ENCODE measurements at places on chromosomes 5 and 9.
A peak's percentile ranks its signal among the peaks of the same experiment; 100 is the strongest.

DNA sequence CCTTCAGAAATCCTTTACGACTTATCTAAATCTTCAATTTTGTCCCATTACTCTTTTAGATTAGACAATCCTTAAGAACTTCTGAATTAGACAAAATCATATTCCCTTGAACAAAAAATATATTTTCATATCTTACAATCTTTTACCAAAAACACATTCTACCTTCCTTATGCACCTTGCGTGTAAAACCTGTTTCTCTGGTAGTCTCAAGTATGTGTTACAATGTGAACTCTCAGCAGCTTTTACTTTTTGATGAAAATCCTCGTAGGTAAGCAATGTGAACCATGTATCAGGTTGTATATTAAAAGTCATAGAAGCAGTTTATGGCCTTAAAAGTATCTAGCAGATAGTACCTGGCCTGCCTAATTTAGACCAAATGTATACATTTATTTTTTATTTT, 12.7 kb downstream of the GMCL2 start:
- DNase-seq = no peak

DNA sequence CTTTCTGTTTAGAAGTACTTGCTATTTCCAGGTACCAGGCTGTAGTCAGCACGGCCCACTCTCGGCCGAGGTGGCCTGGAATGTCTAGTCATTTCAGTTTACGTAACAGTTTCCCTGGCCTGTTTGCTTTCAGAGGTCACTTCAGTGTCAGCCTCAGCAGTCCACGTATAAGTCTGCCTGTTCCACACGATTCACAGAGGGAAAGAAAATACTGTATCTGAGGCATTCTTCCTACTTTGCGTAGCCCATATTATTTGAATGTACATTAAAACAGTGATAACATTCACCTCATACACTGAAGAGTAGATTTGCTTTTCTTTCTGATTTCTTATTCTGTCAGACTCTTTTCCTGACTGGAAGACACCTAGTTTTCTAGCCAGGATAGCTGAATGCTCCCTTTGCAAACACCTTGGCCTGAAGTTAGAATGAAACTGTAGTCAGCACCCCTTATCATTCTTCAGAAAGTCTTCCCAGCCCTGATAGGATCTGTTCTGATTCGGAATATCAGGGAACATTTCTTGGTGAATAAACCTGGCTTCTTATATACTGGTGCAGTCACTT, 140.9 kb downstream of the AOPEP start:
- DNase-seq = no peak

GRCh38 chr5:141672841-141673813, 8.9 kb downstream of the ARAP3 start:
- no peak for DNase-seq

- peak; percentile 43 for DNase-seq
Measured at GRCh38 chr9:110427497-110428104, 89.9 kb upstream of the TXNDC8 start.

- DNase-seq = no peak
Measured at GRCh38 chr5:58854441-58854840, 271.6 kb downstream of the RAB3C start.

DNA sequence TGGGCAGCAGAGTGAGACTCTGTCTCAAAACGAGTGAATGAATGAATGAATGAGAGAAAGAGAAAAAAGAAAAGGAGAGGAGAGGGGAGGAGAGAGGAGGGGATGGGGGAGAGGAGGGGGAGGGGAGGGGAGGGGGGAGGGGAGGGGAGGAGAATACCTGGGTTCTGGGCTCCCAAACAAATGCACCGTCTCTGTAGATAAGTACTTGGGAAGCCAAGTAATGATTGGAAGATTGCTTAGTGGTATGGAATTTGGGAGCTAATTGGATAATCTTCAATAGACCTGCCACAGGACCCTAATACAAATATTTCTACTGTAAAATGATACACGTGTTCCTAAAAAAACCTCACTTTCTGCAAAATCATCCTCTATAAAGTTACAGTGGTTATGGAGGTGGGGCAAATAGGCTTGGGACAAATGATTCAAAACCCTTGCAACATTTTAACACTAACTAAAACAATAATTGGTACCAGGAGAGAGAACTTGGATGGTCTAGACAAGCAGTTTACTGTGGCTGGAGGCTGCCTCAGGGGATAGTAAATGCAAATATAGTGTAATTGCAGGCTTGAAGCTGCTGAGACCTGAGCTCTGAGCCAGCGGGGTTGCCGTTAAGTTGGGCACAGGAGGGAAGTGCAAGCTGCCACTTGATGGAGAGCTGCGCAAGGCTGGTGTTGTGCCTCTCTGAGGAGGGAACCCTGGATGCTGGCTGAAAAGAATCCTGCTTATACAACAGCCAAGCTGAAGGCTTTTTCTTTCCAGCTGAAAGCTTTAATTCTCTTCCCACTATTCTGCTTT, 3.5 kb downstream of the HEMGN start:
- DNase-seq = no peak

DNA sequence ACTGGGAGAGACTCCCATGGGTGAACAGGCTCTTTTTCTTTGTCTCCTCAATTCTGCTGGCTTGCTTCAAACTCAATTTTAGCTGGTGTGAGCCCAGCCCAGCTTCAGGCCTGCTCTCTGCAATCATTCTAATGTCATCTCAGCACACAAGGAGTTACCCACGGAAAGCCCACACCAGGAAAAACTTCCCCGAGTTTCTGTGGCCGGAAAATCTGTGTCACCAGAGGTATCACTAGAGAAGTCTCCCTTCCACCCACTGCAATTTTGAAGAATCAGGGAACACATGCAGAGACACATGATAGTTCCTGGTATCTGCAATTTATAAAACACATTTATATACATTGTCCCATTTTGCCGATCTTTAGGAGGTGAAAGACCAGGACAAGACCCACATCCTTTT, 13.5 kb upstream of the NDFIP1 start:
- DNase-seq = peak; percentile 81

GRCh38 chr9:131264231-131264630, 12.1 kb downstream of the FAM78A start:
- peak; percentile 59 for DNase-seq

GRCh38 chr9:81028504-81028903, 660.8 kb downstream of the TLE1 start:
- no peak for DNase-seq

- no peak for DNase-seq
Measured at GRCh38 chr5:10019236-10019635, 230.5 kb downstream of the ATPSCKMT start.

- no peak for DNase-seq
Measured at GRCh38 chr9:5448016-5448415, 2.3 kb upstream of the CD274 start.

DNA sequence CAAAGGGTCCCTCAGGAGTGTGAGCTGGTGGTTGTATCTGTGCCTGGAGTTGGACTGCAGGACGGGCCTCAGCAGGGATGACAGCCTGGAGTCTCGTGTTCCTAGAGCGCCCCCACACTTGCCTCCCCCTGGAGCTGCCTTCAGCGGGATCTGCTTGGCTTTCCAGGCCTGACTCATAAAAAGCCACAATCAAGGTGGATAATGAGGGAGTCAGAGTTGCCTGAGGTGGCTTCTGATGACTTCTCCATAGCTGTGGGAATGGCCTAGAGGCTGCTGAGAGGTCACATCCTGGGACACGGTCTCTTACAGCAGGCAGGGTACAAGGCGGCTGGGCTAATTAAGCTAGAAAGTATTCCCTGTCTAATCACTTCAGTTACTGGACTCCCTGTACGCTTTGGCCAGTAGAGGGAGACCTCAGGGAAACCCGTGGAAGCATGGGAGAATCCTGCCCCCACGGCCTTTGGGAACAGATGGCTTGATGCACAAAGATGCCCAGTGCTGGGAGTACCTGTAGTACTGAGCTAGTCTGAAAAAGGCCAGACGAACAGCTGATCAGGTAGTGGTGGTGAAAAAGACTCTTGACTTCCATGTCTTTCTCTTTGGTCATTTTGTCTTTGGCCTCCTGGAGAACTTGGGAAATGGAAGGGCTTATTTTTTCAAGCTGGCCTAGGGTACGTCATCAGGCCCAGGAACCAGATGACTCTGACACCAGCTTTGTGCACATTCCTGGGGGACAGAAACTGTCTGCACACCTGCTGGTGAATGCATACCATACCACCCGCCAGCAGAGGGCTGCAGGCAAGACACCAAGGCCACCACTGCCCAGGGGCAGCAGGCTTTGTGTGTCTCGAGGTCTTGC, 16.1 kb upstream of the FRRS1L start:
- DNase-seq = peak; percentile 34

- no peak for DNase-seq
Measured at GRCh38 chr5:160627921-160628618, 206.4 kb downstream of the PTTG1 start.

GRCh38 chr9:13548535-13548934, 269.0 kb upstream of the MPDZ start:
- DNase-seq = no peak

DNA sequence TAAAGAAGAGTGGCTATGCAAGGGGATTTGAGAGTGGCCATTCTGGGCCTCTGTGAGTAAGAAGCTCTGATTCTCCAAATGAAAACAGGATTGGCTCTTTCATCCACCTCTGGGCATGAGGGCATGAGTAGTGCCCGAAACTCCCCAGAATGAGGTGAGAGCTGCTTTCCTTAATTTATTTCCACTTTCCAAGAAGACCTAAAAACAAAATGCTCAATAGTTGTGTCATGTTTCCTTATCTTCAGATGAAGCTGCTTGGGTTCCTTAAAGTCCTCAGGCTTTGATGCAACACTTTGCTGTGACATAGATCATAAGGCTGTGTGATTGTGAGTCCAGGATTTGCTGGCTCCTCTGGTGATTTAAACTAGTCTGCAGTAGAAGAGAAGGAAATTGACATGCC, 3.1 kb upstream of the ZCCHC10 start:
- no peak for DNase-seq

- DNase-seq = no peak
Measured at GRCh38 chr5:1204693-1205242, 3.4 kb downstream of the SLC6A19 start.

- no peak for DNase-seq
Measured at GRCh38 chr5:148952097-148952867, 110.6 kb downstream of the SH3TC2 start.

DNA sequence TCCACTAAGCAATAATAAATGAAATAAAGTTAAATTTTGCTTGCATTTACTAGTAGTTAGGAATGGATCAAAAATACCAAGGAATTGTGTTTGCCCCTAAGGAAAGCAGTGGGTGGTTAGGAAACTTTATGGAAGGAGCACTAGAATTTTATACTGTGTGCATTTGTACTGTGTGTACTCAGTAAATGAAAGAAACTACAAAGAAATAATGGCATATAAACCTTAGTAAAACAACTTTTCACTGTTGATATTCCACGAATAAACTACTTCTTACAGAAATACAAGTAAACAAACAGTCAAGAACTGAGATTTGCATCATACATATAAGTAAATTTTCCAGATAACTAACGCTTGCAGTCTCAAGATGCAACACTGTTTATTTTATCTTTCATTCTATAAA, 103.7 kb upstream of the PARP8 start:
- no peak for DNase-seq

DNA sequence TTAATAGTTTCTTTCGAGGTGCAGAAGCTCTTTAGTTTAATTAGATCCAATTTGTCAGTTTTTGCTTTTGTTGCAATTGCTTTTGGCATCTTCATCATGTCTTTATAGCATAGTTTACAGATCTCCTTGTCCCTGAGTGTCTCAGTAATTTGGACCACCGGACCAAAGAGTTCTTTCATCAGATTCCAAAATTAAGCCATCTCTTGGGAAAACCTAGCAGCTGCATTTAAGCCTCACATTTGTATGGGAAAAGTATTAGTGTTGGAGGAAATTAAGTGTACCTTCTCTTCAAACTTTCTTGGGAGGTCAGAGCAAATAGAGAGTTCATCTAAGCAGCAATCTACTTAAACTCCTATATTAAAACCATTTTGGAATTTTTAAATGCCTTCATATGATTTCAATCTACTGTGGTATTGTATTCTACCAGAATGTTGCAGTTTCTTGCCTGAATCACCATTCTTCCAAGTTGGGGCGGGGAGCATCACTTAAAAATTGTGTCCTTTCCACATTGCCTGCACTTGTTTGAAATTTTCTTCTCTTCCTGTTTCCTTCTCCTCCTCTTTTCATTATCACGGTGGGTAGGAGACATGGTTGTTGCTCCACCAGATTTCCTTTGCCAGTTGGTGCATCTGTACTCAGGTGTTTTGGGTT, 97.3 kb upstream of the DAB2 start:
- no peak for DNase-seq

DNA sequence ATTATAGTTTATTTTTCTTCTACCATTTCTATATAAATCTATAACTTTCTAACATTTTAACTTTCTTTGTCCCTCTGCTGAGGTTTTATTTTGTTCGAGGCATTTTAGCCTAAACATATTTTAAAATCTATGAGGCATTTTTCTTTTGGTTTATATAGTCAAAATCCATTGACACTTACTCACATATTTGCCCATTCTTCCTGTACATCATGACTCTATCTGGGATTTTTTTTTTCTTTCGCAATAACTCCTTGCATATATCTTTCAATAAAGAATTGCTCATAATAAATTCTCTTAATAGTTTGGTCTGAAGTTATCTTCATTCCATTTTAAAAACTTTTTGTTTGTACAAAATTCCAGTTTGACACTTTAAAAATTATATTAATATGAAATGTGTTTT, 632.3 kb downstream of the TLE4 start:
- DNase-seq = no peak

DNA sequence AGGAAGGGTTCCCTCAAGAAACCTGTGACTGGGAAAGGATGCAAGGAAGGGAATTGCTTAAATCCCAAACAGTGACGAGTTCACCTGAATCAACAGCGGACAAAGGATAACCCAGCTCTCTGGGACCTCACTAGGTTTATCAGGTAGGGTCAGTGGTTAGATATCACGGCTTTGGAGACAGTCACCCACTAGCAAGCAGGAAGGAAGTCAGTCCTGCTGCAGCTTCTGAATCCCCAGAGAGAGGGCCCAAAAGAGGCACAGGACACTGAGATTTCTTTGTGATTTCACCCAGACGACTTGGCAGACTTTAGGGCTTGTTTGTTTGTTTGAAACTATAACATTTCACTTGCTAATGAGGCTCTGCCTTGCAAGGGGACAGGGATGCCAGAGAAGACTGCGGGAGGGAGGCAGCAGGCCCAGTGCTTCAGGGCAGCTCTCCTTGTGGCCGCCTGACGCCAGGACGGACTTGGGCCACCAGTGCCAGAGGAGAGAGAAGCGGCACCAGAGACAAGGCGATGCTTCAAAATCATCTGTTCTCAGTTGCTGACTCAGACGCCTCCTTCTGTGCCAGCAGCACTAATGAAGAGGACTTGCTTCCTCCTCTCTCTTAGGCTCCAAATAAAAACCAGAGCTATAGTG, 275.6 kb upstream of the SLC30A5 start:
- no peak for DNase-seq

- DNase-seq = no peak
Measured at GRCh38 chr9:106830527-106831150, 32.3 kb upstream of the ZNF462 start.

DNA sequence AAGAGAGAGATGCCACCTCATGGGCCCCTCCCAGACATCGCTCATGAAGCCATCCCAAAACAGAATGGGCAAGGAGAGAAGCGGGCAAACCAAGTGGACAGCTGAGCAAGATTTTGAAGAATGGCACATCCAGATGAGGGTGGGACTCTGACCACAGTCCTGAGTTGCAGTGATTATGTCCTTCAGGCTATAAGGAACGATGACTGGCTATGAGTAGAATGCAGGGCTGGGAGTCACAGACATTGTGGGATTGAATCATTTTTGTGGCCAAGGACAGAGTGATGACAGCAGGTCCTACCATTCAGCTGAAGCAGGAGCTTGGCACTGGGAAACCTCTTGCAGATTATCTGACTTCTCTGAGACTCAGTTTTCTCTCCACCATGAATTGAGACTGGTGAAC, 245.7 kb upstream of the SLC30A5 start:
- DNase-seq = no peak

Data from activated T-cell treated with anti-CD3 and anti-CD28 coated beads, Interleukin-2, amount 50 U/mL, for 48 hours (primary cell).